ENCODE measurements at places on chromosomes 12 and 14.

GRCh38 chr12:111838353-111838752 is 3.7 kb upstream of the MAPKAPK5 start:
- DNase-seq = no peak

GRCh38 chr14:72636871-72637270 is 257.0 kb downstream of the DPF3 start:
- no peak for DNase-seq

- no peak for DNase-seq
These were observed 203.6 kb downstream of the EFCAB11 start for GRCh38 chr14:89750908-89751392.

DNA sequence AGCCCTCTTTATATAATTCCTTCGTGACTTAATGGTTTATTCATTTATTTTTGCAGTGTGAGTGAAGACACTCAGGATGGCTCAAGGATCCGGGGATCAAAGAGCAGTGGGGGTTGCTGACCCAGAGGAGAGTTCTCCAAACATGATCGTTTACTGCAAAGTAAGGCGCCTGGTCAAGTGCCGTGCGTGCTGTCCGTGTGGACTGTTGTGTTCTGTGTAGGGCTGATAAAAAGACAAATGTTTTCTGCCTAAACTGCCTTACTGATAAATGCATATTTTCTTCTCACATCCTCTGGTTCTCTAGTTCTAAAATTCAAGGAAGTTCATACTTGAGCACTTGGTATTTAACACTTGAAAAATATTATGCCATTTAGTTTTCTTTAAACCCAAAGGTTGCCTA is 32.5 kb downstream of the RGS6 start:
- DNase-seq = no peak

GRCh38 chr14:71753126-71753830 is 179.0 kb upstream of the RGS6 start:
- peak; percentile 63 for DNase-seq

DNA sequence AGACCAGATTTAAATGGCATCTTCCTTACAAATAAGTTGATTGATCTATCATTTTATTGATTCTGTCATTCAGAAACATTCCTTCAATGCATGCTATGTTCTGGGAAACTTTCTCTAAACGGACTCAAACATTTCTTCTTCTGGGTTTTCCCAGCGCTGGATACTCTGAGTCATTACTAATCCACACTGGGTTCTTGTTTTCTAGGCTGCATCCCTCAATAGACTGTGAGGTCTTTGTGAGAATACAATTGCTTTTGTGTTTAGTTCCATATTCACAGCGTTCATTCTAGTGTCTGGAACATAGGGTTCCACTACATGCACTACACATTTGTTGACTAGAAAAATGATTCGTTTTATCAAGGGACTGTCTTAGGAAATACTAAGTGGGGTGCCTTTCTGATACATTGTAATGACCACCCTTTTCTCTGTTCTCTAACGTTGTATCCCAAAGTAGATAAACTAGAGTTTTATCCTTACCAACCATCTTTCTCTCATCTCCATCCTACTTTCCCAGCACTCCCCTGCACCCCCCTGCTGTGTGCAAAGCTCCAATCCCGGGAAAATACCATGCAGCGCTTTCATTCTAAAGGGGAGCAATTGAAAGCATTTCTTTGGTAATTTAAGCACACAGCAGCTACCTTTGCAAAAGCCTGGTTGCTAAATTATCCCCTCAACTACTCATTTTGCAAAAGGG is 878.7 kb downstream of the DIO2 start:
- DNase-seq = peak; percentile 87

DNA sequence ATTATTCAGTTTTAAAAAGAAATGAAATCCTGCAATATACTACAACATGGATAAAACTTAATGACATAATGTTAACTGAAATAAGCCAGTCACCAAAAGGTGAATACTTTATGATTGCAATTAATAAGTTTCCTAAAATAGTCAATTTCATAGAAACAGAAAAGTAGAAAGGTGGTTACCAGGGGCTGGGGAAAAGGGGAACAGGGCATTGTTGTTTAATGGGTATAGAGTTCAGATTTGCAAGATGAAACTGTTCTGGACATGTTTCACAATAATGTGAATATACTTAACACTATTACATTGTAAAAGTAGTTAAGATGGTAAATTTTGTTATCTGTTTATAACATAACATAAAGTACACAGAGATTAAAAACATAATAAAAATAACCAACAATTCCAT is 550.9 kb downstream of the CCER1 start:
- no peak for DNase-seq

GRCh38 chr12:27361372-27361771 is 28.7 kb downstream of the BMAL2 start:
- no peak for DNase-seq

DNA sequence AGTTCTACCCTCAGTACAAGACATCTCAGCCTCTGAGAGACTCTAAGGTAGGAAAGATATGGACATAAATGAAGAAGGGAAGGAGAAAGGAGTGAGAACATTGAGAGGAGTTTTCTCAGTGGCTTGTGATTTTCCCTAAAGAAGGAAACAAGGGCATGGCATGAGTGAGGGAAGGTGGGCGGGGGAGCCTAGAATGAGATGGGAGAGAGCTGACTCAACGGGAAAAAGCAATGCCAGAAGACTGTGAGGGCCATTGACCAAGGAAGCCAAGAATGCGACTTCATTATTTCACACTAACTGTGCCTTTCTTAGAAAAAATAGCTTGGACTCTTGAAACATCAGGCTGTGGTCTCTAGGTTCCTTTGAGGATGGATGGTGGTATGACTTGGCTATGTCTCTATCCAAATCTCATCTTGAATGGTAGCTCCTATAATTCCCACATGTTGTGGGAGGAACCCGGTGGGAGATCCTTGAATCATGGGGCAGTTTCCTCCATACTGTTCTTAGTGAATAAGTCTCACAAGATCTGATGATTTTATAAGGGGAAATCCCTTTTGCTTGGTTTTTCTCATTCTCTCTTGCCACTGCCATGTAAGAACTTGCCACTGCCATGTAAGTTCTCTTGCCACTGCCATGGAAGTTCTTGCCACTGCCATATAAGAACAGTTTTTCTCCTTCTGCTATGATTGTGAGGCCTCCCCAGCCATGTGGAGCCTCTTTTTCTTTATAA is 279.6 kb downstream of the NUAK1 start:
- no peak for DNase-seq

DNA sequence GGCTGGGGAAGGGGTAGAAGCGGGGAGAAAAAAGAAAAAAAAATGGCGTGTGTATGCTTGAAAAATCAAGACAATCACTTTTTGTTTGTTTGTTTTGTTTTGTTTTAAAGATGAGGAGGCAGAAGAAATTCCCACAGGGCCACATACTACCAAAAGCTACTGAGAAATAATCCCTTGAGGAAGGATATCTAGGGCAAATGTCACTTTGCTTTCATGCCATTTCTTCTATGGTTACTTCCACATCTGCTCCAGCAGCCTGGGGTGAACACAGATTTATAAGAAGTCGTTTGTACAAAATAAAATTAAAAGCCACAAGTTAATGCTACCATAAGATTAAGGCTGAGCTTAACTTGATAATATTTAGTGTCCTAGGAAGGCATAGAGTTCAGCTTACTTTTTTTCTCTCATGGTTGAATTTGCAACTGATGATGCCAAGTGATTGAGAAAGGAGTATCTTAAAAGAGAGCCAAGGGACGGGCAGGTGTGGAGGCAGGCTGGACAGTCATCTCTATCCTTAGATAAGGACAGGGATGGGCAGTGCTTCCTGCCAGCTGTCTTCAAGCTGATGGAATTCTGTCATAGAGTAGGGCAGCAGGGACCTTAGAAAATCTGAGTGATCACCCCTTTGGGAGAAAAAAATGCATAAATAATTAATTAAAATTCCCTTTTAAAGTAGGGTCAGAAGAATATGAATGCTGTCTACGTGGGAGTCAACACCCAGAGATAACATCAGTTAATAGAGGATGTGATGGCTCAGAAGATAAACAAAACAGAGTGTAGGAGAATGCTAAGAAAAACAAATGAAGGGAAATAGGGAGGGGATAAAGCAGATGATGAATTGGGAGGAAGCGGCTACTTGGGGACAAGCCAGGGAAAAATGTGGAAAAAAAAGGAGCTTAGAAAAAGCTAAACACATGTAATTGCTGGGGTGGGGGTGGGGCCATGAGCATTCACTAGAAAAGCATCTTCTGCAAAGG is 57.1 kb downstream of the DYRK2 start:
- no peak for DNase-seq

DNA sequence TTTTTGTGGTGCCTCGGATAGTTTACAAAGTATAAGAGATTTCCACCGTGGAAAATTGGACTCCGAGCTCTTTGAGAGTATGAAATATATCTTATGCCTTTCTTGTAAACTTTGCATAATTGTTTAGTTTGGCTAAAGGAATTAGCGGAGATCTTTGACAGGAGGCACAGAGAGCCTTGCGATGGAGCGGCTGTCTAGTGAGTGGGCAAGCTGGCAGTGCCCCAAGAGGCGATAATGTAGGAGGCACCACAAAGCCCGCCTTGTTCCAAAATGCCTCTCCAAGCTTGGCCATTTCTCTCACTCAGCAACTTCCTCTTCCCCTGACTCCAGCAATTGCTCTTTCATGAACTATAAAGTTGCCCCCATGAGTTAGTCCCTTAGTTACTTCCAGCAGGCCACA is 270.1 kb upstream of the PRICKLE1 start:
- peak; percentile 82 for DNase-seq

DNA sequence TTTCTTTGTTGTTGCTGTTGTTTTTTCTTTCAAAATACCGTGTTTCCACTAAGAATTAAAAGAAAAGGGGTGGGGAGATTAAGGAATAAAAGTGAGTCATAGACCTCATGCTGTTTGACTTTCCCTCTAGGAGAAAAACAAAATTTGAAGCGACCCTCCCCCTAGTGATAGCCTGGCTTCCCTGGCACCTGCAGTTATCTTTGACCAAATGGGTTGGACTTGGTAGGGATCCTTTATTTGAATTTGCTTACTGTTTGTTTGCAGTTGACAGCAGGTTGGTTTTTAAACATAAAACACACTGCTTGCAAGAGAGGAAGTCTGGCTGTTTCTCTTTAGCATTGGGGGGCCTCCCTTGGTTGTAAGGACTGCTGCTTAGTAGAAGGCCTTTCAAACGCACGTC is 14.0 kb downstream of the OTX2 start:
- DNase-seq = no peak

- DNase-seq = no peak
These were observed 20.5 kb downstream of the PPHLN1 start for GRCh38 chr12:42346403-42347002.

DNA sequence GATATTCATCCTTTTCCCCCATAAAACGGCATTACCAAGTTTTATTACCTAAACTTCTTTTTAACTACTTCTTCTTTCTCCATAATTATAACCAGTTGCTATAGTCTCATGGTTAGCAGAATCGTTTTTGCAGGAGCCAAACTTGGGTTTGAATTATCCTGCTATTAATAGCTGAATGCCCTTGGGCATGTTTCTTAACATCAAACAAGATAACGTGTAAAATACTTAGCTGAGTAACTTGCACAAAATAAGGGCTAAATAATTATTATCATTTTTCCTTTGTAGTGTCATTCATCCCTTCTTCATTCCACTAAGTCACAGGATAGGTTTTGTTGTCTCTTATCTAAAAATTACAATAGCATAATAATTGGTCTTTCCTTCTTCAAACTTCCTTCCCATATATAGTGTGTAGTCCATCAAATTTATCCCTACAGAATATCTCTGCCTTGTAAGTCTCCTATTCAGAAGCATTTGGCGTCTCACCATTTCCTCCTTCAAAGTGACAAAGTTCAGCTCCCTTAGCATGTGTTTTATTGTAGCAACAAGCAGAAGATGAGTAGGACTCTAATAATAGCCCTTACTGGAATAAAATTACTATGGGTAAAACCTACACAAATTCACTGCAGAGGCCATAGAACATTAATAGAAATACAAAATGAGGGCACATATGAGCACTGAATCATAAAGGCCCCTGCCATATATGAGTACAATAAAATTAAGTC is 63.8 kb downstream of the FAR2 start:
- no peak for DNase-seq

- no peak for DNase-seq
These were observed 19.3 kb downstream of the MBIP start for GRCh38 chr14:36301159-36301558.

DNA sequence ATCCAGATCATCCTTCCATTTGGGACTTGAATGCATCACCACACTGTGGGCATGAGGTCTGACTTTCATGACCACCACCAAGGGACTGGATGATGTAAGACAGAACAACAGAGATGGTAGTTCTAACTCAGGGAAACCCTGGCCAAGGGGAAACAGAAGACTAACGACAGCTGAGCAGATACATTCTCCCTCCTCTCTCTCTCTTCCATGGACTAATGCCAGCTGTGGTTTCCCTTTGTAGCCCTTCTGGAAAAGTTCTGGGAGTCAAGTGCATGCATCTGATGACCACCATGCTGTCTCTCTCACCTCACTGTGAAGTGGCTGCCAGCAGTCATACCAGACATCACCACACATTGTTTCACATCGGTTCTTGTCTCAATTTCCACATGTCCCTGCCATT is 3.4 kb downstream of the TAS2R30 start:
- no peak for DNase-seq

GRCh38 chr14:73644531-73645247 is at the start of gene DNAL1:
Gene DNAL1 (plus strand): TSS chr14:73644986. CDS start chr14:73645040, 54 bp downstream.
- DNase-seq = peak; percentile 81

GRCh38 chr12:19829100-19829853 is 390.0 kb downstream of the AEBP2 start:
- DNase-seq = no peak

GRCh38 chr14:33692762-33693161 is 258.1 kb downstream of the EGLN3 start:
- DNase-seq = no peak

DNA sequence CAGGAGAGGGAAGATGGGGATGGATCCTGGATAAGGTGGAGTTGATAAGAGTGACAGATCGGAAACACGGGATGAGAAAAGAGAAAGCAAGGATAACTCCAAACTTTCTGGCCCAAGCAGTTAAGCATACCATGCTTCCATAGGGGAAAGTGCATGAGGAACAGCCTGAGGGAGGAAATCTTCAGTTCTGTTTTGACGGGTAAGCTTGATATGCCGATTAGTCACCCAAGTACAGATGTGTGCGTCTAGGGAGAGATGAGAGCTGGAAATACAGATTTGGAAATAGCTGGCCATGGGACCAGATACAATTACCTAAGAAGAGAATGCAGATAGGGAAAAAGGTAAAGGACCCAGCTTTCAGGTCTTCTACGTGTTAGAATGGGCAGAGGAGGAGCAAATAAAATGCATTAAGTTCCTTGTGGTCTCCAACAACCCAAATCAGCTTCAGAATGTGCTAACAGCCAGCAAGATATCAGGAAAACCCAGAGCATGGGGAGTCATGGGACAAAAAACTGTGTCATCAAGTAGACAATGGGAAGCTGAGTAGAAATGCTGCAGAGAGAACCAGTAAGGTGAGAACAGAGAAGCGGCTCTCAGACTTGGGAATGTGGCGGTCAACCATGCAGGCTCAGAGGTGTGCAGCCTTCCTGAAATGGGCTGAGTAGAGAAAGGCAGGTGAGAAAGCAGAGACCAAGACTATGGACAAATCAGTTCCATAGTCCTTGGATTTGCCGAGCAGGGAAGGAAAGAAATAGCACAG is 56.3 kb downstream of the PPP1R36 start:
- DNase-seq = no peak

- no peak for DNase-seq
These were observed 8.1 kb upstream of the GLTP start for GRCh38 chr12:109888179-109889020.

- no peak for DNase-seq
These were observed at the start of gene OR4L1 for GRCh38 chr14:20059745-20060144. Gene OR4L1 (plus strand): TSS chr14:20060045. CDS start chr14:20060045, 0 bp downstream.

GRCh38 chr12:27627123-27627852 is 69.0 kb upstream of the REP15 start:
- DNase-seq = no peak

Data from foreskin melanocyte (primary cell).